Germinal center (tissue), 1 donor: ENCODE measurements at places on chromosomes 12 and 14.

DNA sequence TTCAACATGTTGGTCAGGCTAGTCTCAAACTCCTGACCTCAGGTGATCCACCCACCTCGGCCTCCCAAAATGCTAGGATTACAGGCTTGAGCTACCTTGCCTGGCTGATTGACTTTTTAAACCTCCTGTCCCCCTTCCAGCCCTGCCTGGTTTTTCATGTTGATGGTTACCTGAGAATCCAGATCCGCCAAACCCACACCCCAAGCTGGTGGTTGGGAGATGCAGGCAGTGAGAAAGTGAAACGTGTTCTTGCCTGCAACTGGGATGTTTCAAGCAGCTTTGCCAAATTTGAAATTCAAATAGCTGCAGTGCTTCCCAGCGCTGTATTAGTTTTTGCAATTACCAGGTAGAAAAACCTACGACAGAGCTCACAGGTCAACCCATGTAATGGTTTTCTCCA, 238.3 kb upstream of the PWP1 start:
- no peak for DNase-seq

DNA sequence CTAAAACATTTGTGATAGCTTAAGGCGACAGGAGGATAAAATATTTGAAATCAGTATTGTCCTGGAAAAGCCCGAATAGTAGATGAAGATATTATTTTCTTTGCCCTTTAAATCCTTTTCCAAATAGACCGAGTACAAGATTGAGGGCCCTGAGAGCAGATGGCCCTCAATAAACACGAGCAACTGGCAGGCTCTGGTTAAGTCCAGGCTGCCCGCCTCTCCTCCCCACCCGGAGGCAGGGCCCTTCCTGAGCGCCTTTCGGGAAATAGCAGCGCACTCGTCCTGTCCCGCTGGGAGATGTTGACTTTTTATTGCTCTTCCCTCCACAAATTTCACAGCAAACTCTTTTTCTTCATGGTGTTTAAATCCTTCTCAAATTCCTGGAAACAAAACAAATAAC, 50.8 kb upstream of the MAX start:
- no peak for DNase-seq

- DNase-seq = no peak
Observed at GRCh38 chr12:10341892-10342509, 34.3 kb downstream of the KLRD1 start.

DNA sequence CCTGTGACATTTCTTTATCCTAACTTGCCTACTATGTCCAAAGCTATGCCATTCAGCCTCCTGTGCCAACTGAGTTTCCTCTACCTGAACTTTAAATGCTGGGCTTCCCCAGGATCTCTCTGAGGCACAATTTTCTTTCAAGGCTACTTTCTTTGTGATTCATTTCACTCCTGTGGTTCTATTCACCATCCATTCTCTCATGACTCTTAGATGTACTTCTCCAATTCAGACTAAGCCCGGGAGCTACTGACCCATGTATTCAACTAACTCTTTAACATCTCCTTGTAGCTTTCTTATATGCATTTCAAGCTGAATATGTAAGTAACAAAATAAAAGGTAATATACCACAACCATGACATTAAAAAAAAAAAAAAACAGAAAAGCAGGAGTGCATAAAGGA, 738.9 kb upstream of the USP15 start:
- no peak for DNase-seq

- DNase-seq = no peak
Observed at GRCh38 chr14:51294951-51295525, 55.0 kb downstream of the TMX1 start.

DNA sequence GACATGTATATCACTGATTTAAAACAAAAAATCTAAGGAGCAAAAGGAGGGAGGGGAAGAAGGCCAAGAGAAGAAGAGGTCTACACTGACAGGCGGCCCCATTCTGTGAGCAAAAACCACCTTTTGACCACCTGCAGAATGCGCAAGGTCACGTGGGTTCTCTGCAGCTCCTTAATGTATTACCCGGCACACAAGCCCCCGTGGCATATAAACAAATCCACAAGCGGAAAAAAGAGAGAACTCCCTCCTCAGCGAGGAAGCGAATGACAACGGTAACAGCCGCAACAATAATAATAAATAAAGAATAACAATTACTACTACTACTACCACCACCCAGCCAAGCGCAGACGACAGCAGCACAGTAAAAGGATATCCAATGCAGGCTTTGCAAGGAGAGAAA, 1.3 kb downstream of the KSR2 start:
- no peak for DNase-seq

GRCh38 chr14:67763158-67763822, 53.1 kb downstream of the ZFYVE26 start:
- no peak for DNase-seq

- peak; percentile 9 for DNase-seq
Observed at GRCh38 chr12:107929436-107929835, 154.9 kb downstream of the ASCL4 start.

GRCh38 chr14:90454041-90455000, 57.5 kb downstream of the CALM1 start:
- DNase-seq = no peak

DNA sequence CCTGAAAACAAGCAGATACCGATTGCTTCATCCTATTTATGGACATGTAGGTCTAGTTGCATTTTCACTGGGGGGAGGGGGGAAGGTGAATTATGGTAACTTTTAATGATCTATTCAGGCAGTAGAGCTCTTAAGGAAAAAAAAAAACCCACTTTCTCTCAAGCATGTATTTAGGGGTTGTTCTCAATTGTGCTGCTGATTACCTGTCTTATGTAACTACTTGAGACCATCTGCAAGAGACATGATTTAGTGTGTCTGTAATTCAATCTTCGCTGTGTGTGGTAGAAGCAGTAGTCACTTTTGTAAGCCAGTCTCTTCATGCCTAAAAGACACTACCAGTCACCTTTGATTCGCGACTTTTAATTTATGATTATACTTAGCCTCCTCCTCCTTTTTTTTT, 8.9 kb downstream of the CALM1 start:
- DNase-seq = no peak

- no peak for DNase-seq
Observed at GRCh38 chr14:64928239-64929013, 14.1 kb downstream of the GPX2 start.

- DNase-seq = no peak
Observed at GRCh38 chr14:25820368-25820767, 770.4 kb upstream of the STXBP6 start.

DNA sequence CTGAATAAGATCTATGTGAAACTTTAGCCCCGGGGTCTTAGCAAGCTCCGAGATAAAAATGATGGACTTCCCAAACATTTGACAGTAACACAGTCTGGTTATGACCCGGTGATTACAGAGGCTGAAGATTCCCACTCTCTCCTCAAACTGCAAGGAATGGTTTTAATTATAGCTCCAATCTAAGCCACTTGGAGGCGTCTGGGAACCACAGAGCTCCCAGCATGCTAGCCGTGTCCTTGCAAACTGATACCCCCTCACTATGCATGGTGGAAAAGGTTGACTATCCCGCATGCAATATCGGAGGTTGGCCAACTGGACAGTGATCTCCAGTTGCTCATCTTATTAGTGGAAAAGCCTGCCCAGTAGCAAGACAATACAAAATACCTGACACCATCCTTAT, 76.5 kb upstream of the GRIN2B start:
- DNase-seq = no peak

- DNase-seq = no peak
Observed at GRCh38 chr12:7501031-7501588, 2.5 kb downstream of the CD163 start.

DNA sequence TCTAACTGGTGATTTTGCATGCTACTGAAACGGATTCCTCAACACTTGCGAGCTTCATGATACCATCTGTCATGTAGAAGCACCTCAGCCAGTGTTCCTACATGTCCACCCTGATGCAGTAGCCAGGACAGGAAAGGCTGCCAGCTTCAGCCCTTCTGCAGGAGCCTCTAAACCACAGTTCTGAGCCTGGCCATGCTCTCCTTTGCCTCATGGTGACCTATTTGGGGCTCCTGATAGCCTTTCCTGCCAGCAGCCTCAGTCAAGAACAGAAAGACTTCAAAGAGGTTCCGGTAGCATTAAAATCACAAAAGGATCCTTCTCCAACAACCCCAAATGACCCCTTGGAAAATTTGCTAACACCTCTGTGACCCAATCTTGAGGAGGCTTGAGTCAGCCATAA, 96.0 kb downstream of the CNTN1 start:
- DNase-seq = no peak

- DNase-seq = no peak
Observed at GRCh38 chr12:18861287-18861858, 123.5 kb downstream of the CAPZA3 start.

GRCh38 chr12:62191491-62192179, 68.6 kb upstream of the USP15 start:
- no peak for DNase-seq

DNA sequence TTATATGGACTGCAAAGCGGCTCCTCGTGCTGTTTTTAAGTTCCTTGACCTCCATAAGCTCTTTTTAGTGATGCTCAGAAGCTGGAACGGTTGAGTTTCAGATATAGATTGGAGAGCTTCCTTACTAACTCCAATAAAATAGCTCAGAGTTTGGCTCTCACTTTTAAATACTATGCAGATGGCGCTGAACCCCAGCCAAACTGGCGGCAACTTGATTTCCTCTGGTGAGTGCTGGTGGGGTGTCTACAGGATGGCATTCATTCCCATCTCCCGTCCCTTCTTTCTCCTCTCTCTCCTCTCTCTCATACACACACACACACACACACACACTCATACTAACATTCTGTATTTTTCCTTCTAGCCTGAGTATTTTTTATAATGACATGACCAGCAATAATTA, 346.3 kb downstream of the ETNK1 start:
- DNase-seq = no peak

DNA sequence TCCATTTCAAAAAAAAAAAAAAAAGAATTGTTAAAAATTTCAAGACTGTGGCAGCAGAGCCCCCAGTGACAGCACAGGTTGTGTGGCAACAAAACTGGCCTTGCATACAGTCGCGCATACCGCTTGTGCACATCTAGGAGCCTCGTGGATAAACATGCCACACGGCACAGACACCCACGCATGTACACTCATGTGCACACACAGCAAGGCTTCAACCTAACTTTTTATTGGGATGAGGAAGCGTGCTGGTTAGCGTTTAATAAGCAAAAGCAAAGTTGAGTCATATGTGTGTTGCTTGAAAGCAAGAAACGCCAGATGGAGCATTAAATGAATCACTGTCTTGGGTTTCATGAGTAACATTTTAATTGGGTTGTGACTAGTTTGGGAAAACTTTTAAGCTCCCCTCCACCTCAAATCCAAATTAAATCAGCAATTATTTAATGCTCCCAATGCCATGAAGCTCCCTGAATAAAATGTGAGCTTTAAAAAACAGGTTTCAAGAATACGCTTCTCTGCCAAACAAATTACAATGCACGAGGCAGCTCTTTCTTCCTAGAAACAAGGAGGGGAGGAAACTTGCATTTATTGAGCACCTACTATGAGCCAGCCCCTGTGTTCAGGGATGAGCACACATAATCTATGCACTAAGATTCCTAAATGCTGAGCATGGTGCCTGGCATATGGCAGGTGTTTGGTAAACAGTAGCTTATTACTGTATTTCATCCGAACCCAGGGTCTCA, 35.7 kb upstream of the EML1 start:
- no peak for DNase-seq

GRCh38 chr12:101740566-101740965, 1.3 kb upstream of the SYCP3 start:
- DNase-seq = no peak

GRCh38 chr14:100297320-100298300, 8.6 kb downstream of the SLC25A29 start:
- peak; percentile 89 for DNase-seq

- DNase-seq = no peak
Observed at GRCh38 chr14:38705220-38705619, 397.8 kb downstream of the SEC23A start.

DNA sequence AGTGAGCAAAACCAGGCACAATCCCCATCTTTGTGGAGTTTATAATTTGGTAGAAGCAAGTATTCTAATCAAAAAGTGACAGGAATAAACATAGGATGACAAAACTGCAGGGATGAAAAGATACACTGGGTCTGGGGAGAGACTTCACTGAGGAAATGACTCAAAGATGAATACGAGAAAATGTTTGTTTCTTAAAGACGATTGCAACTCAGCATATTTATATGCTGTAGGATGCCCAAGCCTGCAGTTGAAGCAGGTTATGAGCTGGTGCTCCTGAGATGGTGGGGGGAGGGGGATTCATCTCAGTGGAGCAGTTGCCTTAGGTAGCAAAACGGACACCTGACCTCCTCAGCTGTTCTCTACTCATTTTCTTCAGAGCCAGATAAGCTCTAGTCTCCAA, 13.4 kb upstream of the SLC38A4 start:
- DNase-seq = no peak

- no peak for DNase-seq
Observed at GRCh38 chr12:32891956-32892355, 4.6 kb downstream of the PKP2 start.

- DNase-seq = no peak
Observed at GRCh38 chr12:43052441-43052840, 462.9 kb upstream of the PRICKLE1 start.

DNA sequence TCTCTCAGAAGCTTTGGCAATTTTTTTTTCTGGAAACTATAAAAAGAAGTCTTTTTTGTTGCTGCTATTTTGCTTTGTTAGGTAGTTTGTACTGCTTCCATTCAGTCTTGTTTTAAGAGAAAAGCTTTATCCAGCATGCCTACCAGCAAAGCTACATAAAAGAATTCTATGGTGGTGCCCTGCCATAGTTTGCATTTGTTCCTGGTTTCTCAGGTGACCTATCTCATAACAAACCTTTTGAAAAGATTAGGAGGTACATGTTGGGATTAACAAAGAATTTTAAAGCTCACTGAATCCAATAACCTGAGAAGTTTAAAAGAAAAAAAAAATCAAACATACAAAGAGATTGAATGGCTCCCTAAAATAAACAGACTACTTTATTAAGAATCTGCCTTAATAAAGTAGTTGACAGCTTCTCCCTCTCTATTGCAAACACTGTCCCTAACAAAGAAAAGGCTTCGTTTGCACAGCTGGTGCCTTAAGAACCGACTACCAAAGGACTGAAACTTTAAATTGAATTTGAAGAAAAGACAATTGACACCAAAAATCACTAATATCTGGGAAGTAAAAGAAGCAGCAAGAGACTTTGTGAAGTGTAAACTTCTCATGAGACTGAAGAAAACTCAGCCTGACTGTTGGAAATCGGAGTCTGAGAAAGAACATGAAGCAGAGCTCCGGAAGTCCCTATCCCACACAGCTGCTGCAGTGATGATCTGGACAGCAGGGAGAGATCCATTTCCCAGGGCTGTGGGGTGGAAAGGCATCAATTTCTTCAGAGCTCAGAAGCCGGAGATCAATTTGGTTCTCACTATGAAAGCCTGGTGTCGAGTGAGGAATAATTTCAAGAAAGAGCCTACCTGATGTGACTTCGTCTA, 102.7 kb upstream of the PLEKHA5 start:
- no peak for DNase-seq
